ENCODE measurements at places on chromosomes 2 and 18. TPM values are rescaled to one million over a fixed set of nuclear protein-coding genes. Genes with fewer than 3 reads are reported as not detected.

PRKAG3 gene
- not detected for total RNA-seq

PROC gene
- 2.9 TPM for total RNA-seq

SIX2 gene
- 0.72 TPM for total RNA-seq

ZAP70 gene
- total RNA-seq: not detected

AQP12A gene
- total RNA-seq: not detected
